ENCODE measurements at places on chromosomes 16 and 17.

GRCh38 chr16:87074641-87075318, 242.4 kb downstream of the C16orf95 start:
- DNase-seq: no peak

DNA sequence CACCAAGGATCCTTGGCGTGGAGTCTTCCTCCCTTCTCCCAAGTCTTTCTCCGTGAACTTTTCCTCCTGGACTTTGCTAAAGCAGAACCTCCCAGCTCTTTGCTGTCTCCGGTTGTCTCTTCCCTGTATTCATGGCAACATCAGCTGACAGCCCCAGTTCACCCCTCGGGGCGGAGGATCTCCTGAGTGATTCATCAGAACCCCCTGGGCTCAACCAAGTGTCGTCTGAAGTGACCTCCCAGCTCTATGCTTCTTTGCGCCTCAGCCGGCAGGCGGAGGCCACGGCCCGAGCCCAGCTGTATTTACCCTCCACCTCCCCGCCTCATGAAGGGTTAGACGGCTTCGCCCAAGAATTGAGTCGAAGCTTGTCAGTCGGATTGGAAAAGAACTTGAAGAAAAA, 943 bp downstream of the CNTROB start:
- DNase-seq: no peak

GRCh38 chr16:81795193-81795592, 16.1 kb downstream of the PLCG2 start:
- DNase-seq: no peak

- no peak for DNase-seq
These were observed 13.4 kb downstream of the FBF1 start for GRCh38 chr17:75927286-75927922.

GRCh38 chr17:47323382-47324223, at the start of gene EFCAB13:
Gene EFCAB13 (plus strand): TSS chr17:47323955. CDS start chr17:47328354, 4,399 bp downstream.
- DNase-seq: peak; percentile 88

All from stimulated activated naive B cell treated with anti-CD40 and anti-IgM and Interleukin-4, amounts not matched to agents 10 μg/mL and 1 μg/mL and 100 μg/mL, for 72 hours (primary cell).